ENCODE measurements at places on chromosomes 13 and 19.

DNA sequence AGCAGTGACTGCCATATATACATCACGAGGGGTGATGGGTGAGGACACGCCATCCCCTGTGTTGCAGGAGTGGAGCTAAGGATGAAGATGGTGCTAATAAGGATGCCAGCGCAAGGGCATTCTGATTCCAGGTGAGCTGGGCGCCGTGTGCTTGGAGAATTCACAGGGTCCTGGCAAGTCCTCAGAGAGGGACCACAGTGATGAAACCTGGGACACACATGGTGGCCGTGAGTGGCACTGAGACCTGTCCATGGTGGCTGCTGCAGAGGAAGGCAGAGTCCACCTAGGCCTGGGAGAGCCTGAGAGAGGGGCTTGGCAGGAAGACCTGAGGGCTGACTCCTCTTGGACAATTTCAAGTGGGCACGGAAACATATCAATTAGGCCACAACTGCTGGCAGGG is 65.2 kb downstream of the RFX2 start:
- DNase-seq: no peak

- no peak for DNase-seq
Observed at GRCh38 chr19:38538386-38538785, 79.4 kb downstream of the MAP4K1 start.

DNA sequence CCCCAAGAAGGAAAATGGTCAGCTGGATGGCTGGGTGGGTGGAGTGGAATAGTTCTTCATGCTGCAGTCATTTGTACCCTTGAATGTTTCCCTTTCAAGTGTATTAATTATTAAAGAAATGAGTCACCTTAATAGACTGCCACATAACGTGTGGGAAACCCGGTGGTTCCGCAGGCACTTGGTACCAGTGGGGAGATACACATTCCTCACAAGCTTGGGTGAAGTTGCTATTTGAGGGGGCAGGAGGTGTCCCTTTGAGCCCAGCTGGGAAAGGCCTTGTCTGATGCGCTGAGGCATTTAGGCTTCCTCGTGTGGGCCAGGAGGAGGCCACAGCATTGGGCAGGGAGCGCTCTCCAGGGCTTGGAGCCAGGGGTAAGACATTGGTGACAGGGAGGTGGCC is 57.7 kb downstream of the ATP8A2 start:
- DNase-seq: no peak

GRCh38 chr13:110560601-110561343 is 750 bp downstream of the RAB20 start:
- no peak for DNase-seq

DNA sequence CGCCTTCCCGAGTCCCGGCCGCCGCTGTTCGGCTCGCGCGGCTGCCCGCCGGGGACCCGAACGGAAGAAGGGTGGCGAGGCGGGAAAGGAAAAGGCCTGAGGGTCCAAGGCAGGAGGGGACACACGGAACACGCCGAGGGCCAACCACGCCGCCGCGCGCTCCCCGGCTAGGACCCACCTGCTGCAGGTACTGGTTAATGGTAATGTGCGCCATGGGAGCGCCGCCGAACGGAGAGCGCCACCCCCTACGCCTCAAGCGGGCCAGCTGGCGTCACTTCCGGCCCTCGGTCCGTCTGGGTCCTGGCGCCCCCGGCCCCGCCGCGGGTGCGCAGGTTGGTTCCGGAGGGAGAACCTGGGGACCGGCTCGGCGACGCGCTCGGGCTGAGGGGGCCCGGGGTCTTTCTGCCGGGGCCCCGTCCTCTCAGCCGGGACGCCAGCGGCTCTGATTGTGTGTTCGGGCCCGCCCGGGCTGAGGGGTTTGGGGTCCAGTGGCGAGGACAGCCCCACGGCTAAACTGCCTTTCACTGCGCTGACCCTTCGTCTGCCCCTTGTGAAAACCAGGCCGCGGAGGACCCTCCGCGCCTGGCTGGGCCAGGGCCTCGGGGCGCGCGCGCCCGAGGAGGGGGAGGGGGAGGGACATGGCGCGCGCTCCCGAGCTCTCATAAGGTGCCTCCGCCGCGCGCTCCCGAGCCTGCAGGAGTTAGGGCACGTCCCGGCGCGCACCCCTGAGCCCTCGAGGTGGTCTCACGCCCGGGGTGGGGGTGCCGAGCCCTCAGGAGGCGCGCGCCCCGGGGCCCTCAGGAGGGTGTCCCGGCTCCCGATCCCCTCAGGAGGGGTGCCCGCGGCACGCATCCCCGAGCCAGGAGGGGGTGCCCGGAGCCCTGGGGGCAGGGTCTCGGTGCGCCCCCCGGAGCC is at the start of gene PCID2:
Gene PCID2 (minus strand): TSS at position 249 of the 915 bp plus-strand sequence. CDS start 35 bp downstream, at position 214.
- peak; percentile 83 for DNase-seq

GRCh38 chr13:90222758-90223157 is 1124.7 kb upstream of the MIR17HG start:
- no peak for DNase-seq

GRCh38 chr13:76286178-76286577 is 600.0 kb downstream of the KCTD12 start:
- no peak for DNase-seq

DNA sequence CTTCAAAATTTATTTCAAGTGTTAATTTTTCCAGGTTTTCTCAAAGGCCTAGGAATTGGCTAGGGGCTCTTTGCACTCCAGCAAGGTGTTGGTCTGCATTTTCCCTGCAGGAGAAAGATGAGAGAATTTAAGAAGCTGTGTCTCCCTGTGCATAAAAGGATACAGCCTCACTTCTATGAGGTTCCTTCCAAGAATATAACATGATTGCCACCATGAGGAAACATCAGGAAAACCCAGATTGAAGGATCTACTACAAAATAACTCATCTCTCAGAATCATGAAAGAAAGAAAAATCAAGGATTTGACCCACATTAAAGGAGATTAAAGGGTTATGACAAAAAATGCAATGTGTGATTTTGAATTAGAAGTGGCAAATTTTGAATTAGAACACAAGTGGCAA is 69.9 kb downstream of the RUBCNL start:
- no peak for DNase-seq

- no peak for DNase-seq
Observed at GRCh38 chr19:45814851-45815480, at the start of gene RSPH6A. Gene RSPH6A (minus strand): TSS chr19:45815308. CDS start chr19:45815176, 132 bp downstream.
